T-helper 2 cell treated with Interferon-gamma antibody and Interleukin-4, amounts not matched to agents 5 μg/mL and 100 μg/mL, for 36 hours (primary cell): ENCODE measurements at places on chromosomes 12 and 14.
A peak's percentile ranks its signal among the peaks of the same experiment; 100 is the strongest.

- H3K27ac ChIP-seq: no peak overlapping the region
- no peak overlapping the region for H3K4me3 ChIP-seq
- H3K4me1 ChIP-seq: no peaks in the 10 kb centered on the region
- no peak for DNase-seq
Observed at GRCh38 chr12:115166698-115167315, 482.8 kb upstream of the TBX3 start.

DNA sequence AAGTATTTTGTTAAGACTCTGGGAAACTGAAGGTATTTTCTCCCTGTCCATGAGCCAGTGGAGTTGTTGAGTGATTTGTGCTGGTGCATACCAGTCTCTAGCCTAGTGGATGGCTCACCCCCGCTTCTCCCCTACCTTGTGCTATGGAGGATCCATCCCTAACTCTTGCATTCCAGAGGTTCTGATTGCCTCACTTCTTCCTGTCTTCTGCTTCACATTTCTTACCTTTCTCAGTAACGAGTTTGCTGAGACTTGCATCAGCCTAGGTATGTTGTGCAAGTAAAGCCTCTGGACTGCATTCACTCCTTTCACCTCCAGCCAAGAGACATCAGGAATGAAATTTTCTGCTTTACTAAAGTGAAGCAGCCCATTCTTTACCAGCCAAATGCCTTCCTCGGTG is 391.6 kb downstream of the ZFP36L1 start:
- DNase-seq: no peak
- no peak overlapping the region for H3K4me3 ChIP-seq
- H3K36me3 ChIP-seq: no peaks in the 10 kb centered on the region
- H3K27ac ChIP-seq: no peak overlapping the region
- no peaks in the 10 kb centered on the region for H3K27me3 ChIP-seq

DNA sequence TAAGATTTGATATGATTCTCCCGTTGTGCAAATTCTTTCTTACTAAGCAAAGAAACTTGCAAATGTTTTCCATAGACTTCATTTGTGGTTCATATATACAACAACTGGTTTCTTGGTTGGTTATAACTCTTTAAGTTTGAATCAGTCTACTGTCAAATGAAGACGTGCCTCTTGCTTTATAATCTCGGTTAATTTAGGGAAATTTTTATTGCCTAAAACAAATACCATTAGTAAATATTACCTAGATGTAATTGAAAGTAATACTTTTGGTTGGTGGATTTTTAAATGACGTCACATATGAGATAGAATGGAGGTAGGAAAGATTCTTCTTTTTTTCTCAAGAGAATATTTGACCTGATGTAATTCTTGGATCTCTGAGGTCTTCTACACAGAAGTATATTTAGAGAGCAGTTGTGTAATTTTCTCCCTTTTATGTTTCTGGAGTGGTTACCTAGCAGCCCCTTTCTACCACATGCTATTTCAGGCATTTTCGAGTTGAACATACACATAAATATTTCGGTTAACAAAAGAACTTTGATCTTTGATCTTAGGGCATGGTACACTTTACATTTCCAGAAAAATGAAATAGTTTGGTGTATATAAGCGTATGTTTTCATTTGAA is 1.7 kb downstream of the ATF7IP start:
- H3K4me3 ChIP-seq: peak overlapping the region; percentile 84
- H3K4me1 ChIP-seq: peaks cover 39% of the 10 kb centered on the region
- H3K36me3 ChIP-seq: peaks cover 42% of the 10 kb centered on the region

- H3K27me3 ChIP-seq: peaks cover 3% of the 10 kb centered on the region
- H3K4me3 ChIP-seq: no peak overlapping the region
- H3K4me1 ChIP-seq: no peaks in the 10 kb centered on the region
- no peaks in the 10 kb centered on the region for H3K36me3 ChIP-seq
Observed at GRCh38 chr14:81416194-81416952, 16.2 kb upstream of the STON2 start.

DNA sequence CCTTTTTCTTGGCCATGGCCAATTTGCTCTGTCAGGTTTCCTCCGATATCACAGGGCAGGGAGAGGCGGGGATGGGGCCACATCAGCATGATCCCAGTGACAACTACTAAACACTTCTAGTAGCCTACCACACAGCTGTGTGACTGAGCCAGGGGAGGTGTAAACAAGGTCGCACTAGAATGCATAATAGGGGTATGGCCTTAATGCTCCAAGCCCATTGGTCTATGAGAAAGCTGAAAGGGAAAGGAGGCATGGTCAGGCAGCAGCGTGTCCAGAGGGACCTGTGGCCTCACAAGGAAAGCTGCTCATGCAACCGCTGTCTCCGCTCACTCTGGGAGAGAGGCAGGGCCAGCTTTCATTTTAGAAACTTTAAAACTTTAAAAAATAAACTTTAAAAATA is 27.5 kb upstream of the ACTR6 start:
- H3K27me3 ChIP-seq: no peaks in the 10 kb centered on the region
- no peaks in the 10 kb centered on the region for H3K4me1 ChIP-seq
- H3K36me3 ChIP-seq: peaks cover 16% of the 10 kb centered on the region
- H3K4me3 ChIP-seq: no peak overlapping the region
